ENCODE measurements at places on chromosomes 12 and 14.

DNA sequence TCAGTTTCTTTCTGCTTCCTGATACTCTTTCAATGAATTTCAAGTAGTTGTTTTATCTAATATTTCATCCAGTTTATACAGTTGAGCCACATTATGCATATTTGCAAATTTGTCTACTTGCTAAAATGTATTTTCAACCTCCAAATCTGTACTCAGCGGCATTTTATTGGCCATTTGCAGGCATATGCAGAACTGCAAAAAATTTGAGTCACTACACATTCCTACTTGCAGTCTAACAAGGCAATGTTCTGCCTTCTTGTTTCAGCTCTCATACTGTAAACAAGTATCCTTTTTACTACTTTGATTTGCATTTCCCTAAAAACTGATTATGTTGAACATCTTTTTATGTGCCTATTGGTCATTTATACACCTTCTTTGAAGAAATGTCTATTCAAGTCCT is 55.0 kb downstream of the POLR3B start:
- no peak for DNase-seq

DNA sequence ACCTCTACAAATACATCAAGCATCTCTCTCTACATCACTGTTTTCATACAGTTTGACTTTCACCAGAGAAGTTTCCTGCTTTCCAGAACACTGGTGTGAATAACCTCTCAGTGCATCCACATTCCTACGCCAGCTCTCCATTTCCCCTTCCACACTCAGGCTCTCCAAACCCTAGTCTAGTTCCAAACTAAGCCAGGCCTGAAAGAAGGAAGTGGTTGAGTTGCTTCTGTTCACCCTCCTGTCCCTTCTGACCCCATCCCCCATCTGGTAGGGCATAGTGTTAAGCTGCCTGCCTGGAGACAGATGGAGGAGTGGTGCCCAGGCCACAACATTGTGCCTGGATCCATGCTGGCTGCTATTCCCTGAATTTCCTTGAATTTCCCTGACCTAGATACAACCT is 132.4 kb downstream of the GPR65 start:
- no peak for DNase-seq

DNA sequence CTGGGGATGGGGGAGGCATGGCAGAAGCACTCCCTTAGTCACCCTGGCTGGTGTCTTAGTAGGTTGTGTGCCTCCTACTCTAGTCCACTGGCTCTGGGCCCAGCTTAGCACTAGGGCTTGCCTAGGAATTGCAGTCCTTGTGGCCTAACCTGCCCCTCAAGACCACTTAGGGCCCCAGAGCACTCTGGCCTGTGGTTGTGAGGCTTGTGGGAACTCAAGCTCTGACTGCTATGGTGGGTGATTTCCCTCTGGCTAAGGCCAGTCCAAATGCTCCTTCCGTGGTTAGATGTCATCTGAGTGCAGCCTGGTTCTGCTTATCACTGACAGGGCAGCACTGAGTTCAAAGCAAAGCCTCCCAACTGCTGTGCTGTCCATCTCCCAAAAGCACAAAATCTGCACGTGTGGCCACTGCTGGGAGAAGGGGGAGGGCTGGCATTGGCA is 20.2 kb downstream of the FGD4 start:
- no peak for DNase-seq

GRCh38 chr12:67025543-67026114 is 243.5 kb upstream of the CAND1 start:
- DNase-seq = no peak

GRCh38 chr12:76859611-76860010 is 19.2 kb downstream of the CSRP2 start:
- no peak for DNase-seq

DNA sequence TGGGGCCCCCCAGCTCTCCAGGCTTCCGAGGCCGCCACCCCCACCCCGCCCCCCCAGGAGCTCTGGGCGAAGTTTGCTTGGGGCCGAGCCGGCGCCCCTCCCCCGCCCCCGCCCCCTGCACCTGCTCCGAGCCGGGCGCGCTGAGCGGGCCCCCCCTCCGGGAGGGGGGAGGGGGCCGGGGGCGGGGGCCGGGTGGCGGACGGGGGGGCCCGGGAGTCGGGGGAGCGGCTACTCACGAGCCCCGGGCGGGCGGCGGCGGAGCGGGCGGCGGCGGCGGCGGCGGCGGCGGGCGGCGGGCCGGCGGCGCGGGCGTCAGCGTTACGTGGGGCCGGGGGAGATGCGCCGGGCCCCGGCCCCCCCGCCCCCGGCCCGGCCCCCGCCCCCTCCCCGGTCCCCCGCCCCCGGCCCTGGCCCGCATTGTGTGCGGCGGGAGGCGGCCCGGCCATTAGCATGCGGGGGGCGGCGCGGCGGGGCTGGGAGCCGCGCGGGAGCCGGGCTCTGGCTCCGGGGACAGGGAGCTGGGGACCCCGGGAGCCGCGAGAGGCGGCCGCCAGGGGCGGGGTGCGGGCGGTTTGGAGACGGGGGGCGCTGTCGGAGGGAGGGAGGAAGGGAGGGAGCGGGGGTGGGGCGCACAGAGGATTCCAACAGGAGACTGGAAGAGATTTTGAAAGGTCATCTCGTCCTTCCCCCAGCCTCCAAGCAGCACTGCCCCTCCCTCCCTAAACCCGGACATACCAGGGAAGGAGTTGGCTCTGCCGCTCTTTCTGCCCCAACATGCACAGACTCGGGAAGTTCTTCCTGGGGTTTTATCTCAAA is at the start of gene ZNF219:
Gene ZNF219 (minus strand): TSS at position 580 of the 816 bp plus-strand sequence. CDS start 5,064 bp downstream, outside the sequence.
- no peak for DNase-seq

All from central memory CD8-positive, alpha-beta T cell (primary cell).